Glomerular endothelial cell (primary cell): ENCODE measurements at places on chromosomes 5 and 9. TPM values are rescaled to one million over a fixed set of nuclear protein-coding genes. Genes with fewer than 3 reads are reported as not detected.

FOXD4L3 gene
- total RNA-seq: not detected in 2 replicates

SPEF2 gene
- 0.82 and 1.1 TPM in 2 replicates for total RNA-seq

PCDHB9 gene
- total RNA-seq: 0.15 and 0.41 TPM in 2 replicates

COL23A1 gene
- total RNA-seq: 0.05 TPM in 1 of 2 replicates, not detected in the other

WNT8A gene
- total RNA-seq: not detected in 2 replicates

DNA sequence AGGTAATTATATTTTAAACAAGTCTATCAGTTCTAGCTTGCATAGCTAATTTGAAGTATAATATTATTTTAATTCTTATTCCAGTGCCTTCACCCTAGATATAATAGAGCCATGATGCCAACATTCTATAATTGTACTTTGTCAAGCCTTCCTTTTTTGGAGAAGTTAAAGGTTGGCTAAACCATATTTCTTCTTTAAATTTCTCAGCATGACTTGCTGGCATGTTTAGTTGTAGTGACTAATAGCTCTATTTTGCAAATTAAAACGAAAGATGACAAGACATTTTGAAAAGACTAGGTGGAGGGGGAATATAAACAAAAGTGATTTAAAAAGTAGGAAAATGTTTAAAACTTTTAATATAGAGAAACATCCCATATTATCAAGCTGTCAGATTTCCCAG is 400.7 kb downstream of the PSAT1 start:
- no peak for DNase-seq

DNA sequence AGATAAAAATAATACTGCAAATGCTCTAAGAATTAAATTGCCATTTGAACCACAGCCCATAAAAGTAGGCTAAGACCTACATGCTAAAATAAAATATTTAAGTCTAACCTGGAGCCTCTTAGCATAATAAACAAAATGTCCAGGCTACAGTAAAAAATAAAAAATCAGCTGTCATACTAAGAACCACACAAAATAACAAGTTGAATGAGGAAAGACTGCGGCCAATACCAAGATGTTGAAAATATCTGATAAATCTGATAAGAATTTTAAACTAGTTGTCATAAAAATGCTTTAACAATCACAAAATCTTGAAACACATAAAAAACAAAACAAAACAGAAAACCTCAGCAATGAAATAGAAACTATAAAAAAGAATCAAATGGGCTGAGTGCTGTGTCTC is 336.9 kb upstream of the MSX2 start:
- DNase-seq: no peak

DNA sequence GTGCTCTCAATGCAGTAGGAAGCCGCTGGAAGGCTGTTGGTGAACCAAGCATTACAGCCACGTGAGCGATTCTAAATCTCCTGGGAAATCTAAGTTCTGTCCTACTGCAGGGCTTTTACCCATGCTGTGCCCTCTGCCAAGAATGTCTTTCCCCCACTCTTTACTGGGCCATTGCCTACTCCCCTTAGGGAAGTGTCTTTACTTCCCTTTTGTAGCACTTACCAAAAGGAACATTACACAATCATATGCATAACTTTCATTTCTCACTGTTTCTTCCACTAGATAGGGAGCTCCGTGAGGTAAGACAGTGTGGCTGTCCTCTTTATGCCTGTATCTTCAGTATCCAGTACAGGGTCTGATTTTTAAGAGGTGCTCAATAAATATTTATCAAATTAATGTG is 241.7 kb upstream of the NR4A3 start:
- no peak for DNase-seq

DNA sequence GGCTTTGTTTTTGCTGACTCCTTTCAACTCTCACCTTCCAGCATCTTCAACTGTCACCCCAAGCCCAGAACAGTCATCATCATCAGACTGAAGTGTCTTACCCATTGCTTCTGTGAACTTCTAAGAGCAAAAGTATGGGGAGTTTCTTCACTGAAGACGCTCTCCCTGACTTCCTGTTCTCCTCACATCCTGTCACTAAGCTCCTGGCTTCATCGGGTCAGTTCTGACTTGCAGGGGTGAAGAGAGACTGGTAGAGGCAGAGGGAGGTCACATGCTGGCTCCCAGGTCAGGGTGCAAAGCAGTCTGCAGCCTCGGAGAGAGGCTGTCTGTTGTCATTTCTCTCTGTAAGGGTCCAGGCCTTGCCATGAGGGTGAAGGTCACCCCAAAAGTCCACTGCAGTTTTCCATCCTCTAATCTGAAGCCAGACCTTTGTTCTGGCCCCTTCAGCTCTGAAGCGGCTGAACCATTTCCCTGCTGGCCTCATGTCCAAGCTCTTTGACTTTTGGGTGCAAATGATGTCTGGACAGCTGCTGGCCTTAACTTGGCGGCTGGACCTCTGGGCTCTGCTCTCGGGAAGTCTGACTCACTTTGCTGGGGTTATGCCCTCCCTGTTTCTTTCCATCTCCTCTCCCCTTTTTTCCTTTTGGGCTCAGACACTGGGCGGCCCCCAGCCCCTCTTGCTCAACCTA is 305.0 kb downstream of the RAB3C start:
- DNase-seq: no peak

DNA sequence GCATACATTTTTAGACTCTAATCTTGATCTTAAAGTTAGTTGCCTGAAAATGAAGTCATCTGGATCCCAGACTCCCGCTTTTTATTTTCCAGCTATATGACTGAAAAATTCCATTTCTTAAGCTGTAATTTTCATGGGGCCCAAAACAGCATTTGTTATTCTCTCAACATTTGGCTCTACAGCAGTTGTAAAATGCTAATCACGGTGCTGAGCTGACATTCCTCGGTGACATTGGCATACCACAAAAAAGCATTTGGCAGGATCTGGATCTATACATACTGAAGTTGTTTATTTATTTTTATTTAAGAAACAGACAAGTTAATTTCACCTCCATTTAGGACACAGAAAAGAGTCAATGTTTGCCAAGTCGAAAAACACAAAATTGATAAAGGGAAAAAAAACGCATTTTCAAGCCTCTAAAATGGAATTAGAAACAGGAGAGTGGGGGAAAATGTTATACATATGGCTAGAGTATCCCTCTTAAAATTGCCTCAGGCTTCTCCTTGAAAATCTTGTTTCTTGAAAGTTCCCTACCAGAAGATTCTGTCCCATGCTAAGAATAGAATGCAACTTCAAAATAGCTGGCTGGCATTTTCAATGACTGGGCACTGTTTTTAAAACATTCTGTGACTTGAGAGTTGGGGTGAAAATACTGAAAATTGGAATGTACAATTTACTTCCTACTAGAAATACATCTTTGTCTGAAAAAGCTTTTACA is 207.5 kb upstream of the TBCA start:
- DNase-seq: no peak

- no peak for DNase-seq
Measured at GRCh38 chr9:31005086-31005665, 1379.3 kb upstream of the ACO1 start.

- DNase-seq: no peak
Measured at GRCh38 chr9:18865542-18865941, 167.5 kb downstream of the SAXO1 start.

DNA sequence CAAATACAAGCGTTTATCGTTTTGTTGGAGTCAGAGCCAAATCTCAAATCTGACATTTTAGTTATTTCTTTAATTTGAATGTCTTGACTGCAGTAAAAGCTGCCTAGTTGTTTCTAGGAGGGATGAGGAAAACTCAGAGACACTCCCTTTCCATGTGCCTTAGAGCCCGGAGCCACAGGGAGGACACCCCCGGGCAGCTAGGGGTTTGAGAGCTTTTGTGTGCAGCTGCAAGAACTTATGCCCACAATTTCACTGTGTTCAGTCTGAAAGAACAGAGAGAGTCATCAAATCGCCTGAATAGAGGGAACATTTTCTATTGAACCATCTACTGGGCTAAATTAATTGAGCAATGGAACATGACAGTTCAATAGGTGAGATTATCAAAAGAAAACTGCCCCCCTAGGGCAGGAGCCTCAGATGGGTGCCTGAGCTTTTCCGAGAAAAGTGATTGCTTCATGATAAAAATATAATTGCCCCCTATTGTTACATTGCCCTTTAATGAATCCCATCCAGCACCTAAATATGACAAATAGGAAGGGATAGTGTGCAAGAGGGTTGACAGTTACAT is 709.3 kb upstream of the RGMB start:
- no peak for DNase-seq

- DNase-seq: no peak
Measured at GRCh38 chr5:167812871-167813270, 478.6 kb upstream of the WWC1 start.

DNA sequence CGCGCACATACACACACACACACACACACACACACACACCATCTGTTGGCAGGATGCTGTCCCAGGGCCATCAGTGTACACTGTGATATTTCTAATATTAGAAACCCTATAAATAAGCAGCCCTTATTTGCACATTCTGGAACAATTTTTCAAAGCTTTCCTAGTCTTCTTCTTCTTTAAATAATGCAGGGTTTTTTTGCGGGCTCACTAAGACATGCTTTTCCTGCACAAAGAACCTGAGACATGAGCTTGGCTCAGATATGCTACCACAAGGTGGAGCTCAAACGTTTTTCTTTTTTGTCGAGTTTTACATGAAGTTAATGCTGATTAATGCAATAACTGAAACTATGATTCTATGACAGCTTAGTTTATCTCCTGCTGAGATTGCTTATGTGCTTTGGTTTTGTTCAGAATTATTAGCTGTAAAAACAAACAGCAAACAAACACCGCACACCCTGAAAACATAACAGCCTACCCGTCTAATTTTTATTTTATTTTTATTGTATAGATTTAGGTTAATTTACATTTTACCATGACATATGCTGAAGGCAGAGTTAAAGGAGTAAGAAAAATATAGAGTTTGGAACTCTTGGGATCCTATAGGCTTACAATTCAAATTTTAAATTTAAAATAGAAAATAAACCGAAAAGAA is 95.8 kb downstream of the ALDH1A1 start:
- DNase-seq: no peak

DNA sequence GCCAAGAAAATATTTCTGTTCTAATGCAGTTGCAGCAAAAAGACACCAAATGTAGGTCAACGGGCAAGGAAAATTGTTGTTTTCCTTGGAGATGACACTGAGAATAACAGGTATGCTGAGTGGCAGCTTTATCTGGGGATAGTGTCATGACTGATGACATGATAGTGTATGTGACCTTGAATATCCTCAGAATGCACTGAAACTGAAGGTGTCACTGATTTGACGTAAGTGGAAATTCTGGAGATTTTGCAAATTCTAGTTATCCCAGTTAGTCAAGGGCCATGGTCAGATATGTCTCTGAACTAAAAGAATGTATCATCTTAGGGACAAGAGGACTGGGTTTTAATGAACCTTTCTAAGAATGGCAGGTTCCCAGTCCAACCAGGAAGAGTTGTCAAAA is 138.0 kb upstream of the C9orf72 start:
- no peak for DNase-seq

GRCh38 chr5:79186021-79186420 is 49.9 kb upstream of the JMY start:
- DNase-seq: no peak

GRCh38 chr5:137831526-137831925 is 36.1 kb upstream of the MYOT start:
- DNase-seq: no peak

DNA sequence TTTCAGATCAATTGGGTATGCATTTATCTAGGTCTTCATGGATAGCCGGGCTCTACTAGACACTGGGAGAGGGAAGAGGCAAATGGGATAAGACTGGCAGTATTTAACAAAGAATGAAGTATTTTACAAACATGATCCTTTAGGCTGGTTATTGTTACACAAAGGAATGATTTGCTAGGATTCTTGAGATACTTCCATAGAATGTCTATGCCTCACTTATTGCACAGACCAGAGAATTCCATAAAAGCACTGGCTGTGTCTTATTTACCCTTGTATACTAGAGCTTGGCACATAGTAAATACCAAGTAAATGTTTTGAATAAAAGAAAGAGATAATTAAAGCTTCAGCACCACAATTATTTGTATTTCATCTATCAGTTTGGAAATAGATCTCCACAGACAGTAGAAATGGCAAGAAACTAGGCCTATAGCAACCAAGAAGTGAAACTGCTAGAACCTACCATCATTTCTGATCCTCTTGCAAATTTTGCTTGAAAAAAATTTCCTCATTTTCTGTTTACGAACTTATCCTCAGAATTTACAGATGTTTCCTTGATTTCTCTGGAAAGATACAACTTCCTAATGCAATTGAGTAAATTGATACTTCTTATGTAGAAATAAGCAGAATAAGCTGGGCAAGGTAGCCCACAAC is 3.8 kb downstream of the PDCD1LG2 start:
- DNase-seq: no peak

DNA sequence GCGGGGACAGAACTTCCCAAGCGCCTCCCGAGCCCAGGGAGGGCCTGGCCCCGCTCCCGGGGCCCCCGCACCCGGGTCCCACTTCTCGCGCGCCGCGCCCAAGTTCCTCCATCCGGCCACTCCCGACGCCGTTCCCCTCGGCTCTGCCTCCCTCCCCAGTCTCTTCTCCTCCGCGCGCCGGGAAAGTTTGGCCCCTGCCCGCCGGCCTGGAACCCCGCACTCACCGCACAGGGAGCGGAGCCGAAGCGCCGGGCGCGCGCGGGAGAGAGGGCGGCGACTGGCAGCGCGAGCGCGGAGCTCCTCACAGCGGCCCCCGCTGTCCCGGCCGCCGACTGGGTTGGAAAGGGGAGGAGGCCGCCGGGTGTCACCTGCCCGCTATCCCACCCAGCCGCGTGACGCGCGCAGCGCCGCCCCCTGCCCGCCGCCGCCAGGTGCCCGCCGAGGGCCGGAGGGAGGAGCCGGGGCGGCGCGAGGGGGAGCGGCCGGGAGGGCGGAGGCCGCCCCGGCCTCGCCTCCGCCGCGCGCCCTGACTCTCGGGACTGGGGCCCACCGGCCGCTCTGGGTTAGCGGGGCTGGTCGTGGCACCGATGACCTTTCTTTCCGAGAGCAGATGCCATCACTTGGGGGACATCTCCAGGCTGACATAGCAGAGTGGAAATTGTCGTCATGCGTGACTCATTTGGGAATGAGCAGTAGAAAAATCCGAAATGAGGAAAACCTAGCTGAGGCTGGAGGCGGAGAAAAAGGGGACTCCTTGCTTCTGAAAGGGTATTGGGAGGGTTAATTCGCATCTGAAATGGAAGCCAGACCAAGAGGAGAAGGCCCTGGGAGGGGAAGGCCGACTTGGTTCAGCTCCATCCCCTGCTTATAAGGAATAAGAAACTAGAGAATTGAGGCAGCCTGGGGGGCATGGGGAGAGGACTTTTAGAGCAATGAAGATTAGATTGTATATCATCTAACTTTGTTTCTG is at the start of gene ELOVL7:
TSS of gene ELOVL7 (minus strand) at position 334 of the 970 bp plus-strand sequence. CDS start 56,872 bp downstream, outside the sequence.
- no peak for DNase-seq

- DNase-seq: no peak
Measured at GRCh38 chr5:1751026-1751863, 48.4 kb downstream of the MRPL36 start.

GRCh38 chr5:138843316-138844124 is 31.6 kb downstream of the LRRTM2 start:
- no peak for DNase-seq

GRCh38 chr5:134070725-134071613 is 43.5 kb upstream of the TCF7 start:
- DNase-seq: no peak

- no peak for DNase-seq
Measured at GRCh38 chr9:93601666-93602065, 25.3 kb downstream of the PHF2 start.
